Lower leg skin (tissue), 4 donors: ENCODE measurements at places on chromosomes 12 and 14.

DNA sequence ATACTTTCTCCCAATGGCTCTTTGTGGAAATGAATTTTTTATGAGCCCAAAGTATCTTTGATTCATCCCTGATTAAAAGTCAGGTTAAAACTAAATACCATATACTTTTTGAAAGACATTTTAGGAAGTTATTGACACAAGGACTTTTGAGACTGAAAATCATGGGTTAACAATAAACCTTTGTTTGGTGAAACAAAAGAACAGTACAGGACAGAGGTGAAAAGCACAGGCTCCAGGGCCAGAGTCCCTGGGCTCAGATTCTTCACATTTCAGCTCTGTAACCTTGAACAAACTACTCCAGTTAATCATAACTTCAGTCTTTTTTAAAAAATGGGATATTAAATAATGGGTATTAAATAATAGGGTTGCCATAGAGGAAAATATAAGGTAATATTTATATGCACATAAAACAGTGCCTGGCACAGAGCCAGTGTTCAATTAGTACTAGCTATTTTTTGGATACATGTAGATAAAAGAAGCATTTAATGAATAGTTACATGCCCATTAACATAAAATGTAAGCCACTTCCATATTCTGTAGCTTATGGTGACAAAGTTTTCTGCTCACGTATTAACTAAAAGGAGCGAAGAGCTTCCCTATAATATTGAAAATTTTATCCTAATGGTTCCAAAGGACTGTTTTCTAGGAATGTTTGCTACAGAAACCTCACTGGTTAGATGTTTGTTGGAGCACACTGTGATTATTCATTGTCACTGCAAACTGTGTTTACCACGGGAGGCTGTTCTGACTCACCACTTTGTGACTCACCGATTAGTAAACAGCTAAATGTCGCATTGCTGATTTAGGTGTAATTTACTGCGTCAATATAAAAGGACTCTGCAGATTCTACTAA lies 255.4 kb downstream of the DAD1 start:
- peak; percentile 59 for DNase-seq

GRCh38 chr12:108635201-108635996 lies 1.7 kb upstream of the SELPLG start:
- DNase-seq: peak; percentile 84

DNA sequence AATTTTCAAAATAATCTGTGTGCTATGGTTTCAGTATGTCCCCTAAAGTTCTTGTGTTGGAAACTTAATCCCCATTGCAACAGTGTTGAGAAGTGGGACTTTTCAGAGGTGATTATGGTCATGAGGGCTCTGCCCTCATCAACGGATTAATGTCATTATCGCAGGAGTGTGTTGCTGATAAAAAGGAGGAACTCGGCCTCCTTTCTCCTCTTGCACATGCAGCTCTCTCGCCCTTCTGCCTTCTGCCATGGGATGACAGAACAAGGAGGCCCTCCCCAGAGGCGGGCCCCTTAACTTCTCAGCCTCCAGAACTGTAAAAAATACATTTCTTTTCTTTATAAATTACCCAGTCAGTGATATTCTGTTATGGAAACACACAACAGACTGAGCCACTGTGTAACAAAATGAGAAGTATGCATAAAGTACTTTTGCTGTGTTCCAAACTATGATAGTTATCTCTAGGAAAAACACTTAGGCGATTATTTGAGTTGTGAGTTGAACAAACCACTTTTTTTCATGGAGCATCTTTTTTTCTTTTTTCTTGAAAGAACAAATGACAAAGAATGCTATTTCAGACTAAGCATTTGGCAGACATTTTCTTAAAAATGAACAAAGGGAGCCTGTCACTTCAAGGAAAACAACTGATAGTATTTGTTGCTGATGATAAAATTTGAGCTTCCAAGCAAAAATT lies 134.8 kb upstream of the FUT8 start:
- DNase-seq: no peak

- no peak for DNase-seq
Measured at GRCh38 chr12:94025756-94026155, 122.6 kb upstream of the PLXNC1 start.

- no peak for DNase-seq
Measured at GRCh38 chr14:61718039-61718438, 22.7 kb downstream of the HIF1A start.

- no peak for DNase-seq
Measured at GRCh38 chr12:75698052-75698451, 186.6 kb upstream of the KRR1 start.

DNA sequence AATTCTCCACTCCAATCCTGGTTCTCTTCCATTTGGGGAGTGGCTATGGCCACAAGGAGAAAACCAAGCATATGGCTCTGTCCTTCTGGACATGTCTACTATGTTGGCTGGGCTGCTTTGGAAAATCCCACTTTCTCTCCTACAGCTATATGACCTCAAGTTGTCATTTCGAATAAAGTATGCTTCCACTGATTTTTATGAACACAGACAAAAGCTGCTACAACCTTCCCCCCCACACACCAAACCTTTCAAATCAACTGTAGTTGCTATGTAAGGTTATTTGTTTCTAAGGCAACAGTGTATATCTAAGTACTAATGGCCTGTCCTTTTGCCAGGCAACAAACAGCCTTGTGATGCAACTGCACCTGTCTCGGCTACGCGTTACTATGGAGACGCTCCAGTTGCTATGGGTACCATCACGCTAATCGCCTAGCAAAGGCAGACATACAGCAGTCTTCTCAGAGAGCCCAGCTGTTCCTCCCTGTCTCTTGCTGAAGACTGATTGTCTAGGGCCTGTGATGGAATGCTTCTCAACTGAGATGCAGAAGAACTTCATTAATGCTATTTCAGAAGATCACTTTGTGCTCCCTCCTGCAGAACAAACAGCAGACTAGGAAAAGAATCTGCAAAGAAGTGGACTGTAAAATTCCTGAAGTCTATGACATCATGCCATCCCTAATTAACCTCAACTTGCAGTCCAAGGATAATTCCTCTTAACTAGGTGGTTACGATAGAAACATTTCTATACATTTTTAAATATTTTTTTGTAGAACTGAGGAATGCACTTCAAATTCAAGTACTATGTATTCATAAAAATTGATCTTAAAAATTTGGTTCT lies 67.6 kb downstream of the FOXN3 start:
- no peak for DNase-seq

DNA sequence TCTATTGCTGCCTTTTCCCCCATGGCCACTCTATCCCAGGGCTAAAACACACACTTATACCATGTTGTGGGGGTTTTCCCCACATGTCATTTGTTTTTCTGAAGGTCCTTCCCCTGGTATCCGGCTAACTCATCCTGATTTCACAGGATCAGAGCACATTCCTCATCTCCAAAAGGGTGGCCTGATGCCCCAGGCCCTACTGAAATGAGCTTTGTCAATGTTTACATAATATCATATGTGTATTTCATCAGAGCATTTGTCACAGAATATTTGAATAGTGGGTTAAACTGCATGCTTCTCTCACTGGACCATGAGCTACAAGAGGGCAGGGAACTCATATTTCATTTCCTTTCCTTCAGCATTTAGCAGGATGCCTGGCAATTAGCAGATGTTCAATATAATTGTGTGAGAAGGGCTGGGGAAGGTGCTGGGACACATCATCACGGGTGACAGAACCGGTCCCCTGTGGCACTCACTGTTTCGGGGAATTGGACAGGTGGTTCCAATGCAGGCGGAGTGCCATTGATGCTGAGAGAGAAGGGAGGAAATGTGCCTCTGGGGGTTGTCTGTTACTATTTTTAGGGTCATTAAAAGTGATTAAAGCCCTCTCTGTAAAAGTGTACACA lies 26.8 kb downstream of the EMP1 start:
- DNase-seq: no peak

DNA sequence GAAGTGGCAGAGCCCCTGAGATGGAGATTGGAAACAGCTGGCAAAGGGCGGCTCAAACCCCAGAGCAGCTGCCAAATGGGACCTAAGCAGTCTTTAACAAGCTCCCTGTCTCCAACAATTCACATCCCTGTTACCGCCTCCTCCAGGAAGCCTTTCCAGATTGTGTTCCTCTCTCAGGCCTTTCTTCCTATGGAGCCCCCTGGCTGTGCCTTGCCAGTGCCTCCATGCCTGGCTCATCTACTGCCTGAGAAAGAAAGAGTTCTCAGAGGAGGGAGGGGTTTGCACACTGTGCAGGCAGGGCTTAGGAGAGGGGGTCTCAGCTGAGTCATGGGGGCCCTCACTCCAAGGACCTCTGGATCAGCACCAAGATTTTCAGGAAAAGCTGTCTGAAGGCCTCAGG lies 8.8 kb upstream of the KRT74 start:
- DNase-seq: no peak

DNA sequence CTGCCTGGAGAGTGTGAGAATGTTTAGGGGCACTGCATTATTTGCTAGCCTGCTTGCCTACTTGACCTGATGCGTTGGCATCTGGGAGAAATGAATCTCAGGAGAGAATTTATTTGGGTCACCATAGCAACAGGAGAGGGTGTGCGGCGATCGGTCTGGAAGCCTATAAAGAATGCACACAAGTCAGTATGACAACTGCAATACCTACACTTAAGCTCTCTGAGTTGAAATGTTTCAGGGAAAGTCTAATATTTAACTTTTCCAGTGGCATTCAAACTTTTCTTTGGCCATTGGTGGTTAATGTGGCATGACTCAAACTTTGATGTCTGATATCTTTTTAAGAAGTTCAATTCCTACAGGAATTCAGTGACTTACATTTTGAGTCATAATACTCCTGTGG lies 205.1 kb downstream of the NEDD1 start:
- no peak for DNase-seq

DNA sequence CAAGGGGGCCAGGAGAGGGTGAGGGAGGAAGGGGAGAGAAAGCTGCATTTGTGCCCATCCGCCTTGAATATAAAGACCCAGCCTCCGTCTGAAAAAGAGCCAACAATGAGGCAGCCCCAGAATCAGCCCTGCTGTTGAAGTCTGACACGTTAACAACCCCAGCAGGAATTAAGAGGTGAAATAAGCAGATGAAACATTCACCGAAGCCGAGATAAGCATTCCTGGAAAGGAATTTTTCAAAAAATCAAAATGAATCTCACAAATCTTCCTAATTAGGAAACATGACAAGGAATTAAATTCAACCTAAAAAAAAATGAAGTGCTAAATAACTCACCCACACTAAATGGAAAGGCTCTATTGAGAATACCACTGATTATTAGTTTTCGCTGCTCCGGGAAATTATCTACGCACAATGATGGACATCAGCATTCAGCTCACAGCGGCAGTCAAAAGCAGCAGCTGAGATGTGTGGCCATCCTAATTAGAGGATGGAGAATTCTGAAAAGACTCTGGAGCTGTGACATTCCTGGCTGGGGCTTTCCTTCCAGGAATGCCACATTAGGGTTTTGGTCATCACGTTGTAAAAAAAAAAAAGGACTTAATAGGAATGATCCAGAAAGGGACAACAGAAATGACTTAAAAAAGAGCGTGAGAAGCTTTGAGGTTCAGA lies 8.2 kb upstream of the PARP11 start:
- DNase-seq: no peak

DNA sequence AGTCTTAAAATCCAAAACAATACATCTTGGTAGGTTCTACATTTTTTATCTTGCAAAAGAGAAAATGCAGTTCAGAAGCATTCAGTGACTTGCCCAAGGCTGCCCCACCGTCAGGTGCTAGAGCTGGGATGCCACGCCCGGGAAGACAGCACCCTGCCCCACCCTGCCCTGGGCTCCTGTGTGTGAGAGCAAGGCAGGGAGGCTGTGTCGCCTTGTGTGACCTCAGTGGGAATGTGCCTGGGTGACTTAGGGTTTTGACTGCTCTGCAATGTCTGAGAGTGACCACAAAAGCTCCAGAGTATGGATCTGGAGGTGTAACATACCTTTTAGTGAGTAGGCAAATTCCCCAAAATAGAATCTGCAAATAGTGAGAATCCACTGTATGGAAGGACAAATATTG lies 60.0 kb downstream of the AACS start:
- no peak for DNase-seq

GRCh38 chr14:100623961-100624360 lies 36.7 kb upstream of the BEGAIN start:
- no peak for DNase-seq

GRCh38 chr12:72790273-72790672 lies 518.1 kb downstream of the TRHDE start:
- DNase-seq: no peak

GRCh38 chr12:49578471-49579112 lies 10.7 kb upstream of the MCRS1 start:
- peak; percentile 58 for DNase-seq

GRCh38 chr14:91219517-91220389 lies 24.8 kb downstream of the GPR68 start:
- no peak for DNase-seq

DNA sequence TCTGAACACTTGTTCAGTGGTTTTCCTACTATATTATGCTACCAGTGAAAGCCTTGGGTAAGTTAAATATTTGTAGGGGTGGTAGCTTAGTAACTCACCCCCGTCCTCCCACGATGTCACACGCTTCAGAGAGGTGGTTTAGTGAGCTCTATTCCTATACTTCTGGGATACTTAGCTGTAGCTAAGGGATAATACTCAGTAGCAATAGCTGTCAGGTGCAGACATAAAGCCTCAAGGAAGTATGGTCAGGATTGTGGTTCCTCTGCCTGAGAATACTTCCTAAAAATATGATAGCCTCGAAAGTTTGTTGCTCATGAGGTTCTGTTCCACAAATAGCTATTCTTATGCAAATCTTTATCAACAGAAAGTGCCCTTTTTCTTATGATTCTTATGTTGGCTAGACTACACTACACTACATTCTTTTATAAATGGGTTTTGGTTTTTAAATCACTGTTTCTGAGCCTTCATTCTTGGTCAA lies 11.9 kb downstream of the DLST start:
- DNase-seq: no peak

DNA sequence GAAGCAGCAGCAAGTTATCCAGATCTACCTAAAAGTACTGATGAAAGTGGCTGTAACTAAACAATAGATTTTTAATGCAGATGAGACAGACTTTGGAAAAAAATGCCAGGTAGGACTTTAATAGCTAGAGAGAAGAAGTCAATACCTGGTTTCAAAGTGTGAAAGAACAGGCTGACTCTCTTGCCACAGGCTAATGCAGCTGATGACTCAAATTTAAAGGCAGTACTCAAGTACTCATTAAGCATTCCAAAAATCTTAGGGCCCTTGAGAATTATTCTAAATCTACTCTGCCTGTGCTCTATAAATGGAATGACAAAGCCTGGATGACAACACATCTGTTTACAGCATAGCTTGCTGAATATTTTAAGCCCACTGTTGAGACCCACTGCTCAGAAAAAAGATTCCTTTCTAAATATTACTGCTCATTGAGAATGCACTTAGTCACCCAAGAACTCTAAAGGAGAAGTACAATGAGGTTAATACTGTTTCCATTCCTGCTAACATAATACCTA lies 68.6 kb upstream of the SYT1 start:
- DNase-seq: no peak

GRCh38 chr12:30357766-30358490 lies 337.7 kb downstream of the IPO8 start:
- DNase-seq: no peak

DNA sequence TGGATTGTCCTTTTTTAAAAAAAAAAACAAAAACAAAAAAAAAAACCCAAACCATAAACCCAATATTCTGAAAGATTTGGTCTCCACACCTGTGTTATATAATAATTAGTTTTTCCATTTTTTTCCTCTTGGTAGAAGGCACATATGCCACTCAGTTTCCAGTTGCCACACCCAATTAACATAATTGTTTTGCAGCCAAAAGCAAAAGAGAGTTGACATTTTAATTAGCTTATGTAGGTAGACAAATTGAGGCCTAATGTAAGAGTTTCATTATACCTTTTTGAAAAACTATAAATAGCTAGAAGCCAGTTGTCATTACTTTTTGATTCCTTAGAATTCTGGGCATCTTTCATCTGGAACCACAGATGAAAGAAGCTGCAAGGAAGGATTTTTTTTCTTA lies 21.0 kb downstream of the PTPN11 start:
- DNase-seq: no peak
